Stromal cell of bone marrow (primary cell): ENCODE measurements at places on chromosomes 6 and 20.

DNA sequence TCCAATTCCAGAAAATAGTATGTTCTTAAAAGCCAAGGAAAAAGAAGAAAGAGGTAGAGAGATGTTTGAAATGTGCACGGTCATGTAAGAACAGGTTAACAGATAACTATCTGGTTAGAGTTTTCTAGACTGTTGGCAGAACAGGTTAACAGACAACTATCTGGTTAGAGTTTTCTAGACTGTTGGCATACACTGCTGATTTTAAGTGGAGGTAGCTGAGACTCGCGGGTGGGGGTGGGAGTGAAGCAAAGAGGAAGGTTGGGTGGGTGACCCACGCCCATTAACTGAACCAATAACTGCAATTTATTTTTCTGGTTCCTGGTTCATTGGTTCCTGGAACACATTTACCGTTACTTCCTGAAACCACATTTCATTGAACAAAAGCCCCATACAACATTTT lies 157.5 kb downstream of the ELOVL4 start:
- no peak for DNase-seq

DNA sequence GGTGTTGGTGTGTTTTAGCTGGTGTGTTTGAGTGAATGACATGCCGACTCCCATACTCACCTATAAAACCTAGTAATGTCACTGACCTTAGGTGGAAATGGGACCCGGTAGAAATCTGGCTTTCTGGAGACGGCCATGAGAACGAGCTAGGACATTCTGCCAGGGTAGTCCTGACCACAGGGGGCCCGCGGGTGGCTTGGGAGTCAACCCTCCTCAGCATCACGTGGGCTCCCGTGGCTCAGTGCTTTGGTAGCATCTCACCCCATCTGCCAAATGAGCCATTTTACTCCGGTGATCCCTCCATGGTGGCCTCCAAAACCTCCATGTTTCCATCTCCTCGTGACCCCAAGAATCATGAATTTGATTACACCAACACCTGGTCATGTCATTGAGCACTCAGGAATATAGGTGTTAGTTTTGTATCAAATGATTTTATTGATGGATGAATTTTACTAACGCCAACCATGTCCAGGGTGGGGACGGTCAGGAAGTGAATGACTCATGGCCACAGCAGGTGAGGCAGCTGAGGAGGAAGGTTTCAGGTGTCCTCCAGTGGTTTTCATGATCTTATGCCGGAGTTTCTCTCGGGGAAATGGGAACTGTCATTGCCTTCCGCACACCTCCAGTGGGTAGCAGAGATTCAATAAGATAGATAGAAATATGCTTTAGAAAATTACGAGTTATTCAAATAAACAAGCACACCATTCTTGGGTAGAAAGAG lies 195.0 kb downstream of the SYNDIG1 start:
- DNase-seq = no peak

GRCh38 chr20:35296101-35296554 lies 3.9 kb upstream of the FAM83C start:
- DNase-seq = no peak

GRCh38 chr6:56949925-56950495 lies 4.9 kb upstream of the BEND6 start:
- DNase-seq = no peak

DNA sequence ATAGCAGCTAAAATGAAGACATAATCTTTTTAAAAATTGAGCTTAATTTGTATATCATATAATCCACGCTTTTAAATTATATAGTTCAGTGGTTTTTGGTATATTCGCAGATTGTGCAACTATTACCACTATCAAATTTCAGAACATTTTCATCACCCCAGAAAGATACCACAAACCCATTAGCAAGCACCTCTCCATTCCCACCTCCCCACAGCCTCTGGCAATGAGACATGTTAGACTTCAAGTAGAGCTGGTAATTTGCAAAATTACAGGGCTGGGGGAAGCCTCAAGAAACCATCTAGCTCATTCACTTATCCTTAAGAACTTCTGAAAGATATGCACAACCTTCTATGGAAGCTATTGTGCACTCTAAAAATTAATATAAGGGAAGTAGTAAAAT lies 37.2 kb downstream of the TRMT6 start:
- no peak for DNase-seq

- no peak for DNase-seq
Observed at GRCh38 chr6:6823030-6823429, 234.5 kb downstream of the LY86 start.

GRCh38 chr6:17719323-17720041 lies 12.8 kb upstream of the NUP153 start:
- no peak for DNase-seq
